ENCODE measurements at places on chromosomes 1 and 21.
A peak's percentile ranks its signal among the peaks of the same experiment; 100 is the strongest.

DNA sequence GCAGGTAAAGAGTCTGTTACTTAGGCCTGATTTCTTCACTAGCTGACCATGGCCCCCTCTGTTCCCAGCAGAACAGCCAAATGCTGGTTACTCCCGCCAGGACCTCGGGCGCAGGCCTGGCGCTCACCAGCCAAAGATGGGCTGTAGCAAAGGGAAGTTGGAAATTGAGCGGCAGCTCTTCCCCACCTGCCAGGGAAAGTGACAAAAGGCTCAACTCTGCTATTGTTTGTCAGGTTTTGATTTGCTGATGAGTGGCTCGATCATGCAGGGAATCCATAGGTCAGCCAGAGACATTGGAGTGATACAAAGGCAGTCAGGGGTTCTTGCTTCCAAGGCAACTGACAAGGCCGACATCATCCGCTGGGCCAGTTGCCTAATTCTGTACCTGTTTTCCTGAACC lies 120.1 kb downstream of the ASTN1 start:
- no peak for DNase-seq

DNA sequence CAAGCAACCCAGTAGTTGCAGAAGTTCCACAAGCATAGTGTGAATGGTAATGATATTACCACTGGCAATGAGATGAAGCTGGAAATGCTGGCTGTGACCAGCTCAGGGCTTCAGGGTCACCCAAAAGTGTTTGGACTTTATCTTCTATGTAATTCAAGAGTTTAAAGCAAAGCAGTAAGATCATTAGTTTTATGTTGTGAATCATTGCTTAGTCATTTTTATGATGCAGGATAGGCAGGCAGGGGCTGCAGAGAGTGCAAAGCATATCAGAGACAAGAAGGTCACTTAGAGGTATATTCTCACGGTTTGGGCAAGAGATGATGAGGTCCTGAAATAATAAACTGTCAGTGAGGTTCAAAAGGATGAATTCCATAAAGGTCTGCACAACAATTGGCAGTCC lies 147.4 kb downstream of the OLFM3 start:
- DNase-seq = no peak

DNA sequence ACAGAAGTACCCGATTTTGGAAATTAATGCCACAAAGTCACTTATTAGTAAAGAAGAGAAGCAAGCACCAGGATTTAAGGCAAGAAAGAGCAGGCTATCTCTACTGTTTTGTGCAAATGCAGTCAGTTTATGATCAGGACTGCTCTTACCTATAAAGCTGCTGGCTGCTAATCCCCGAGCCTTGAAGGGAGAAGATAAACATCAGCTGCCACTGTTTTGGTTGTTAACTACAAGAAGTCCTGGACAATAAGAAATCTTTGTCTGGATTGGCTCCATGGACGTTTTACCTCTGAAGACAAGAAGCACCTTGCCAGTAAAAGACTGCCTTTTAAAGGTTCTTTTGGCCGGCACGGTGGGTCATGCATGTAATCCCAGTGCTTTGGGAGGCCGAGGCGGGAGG lies 21.4 kb downstream of the FRRS1 start:
- DNase-seq = no peak

DNA sequence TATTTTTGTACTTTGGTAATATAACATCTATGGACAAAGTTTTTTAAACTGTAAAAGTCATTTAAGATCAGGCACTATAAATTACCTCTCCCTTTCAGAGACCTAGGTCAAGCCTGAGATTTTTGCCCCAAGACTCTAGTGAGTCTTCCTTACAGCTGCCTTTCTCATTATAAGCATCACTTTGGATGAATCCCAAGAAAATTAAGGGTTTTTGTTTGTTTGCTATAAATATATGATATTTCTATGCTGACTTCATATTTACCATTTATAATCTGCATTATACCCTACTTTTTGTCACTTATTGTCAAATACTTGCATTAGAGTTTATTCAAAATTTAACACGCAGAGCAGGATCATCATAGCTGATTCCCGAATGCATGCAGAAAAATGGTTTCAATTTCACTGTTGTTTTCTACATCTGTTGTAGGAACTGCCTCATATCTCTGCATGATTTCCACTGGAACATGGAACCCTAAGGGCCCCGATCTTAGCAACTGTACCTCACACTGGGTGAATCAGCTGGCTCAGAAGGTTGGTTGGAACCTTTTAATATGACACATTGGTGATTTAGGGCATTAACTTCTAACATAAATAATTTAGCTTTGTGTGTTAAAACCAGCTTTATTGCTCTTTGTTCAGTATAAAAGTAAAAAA lies 150.0 kb downstream of the ADGRL2 start:
- DNase-seq = no peak

DNA sequence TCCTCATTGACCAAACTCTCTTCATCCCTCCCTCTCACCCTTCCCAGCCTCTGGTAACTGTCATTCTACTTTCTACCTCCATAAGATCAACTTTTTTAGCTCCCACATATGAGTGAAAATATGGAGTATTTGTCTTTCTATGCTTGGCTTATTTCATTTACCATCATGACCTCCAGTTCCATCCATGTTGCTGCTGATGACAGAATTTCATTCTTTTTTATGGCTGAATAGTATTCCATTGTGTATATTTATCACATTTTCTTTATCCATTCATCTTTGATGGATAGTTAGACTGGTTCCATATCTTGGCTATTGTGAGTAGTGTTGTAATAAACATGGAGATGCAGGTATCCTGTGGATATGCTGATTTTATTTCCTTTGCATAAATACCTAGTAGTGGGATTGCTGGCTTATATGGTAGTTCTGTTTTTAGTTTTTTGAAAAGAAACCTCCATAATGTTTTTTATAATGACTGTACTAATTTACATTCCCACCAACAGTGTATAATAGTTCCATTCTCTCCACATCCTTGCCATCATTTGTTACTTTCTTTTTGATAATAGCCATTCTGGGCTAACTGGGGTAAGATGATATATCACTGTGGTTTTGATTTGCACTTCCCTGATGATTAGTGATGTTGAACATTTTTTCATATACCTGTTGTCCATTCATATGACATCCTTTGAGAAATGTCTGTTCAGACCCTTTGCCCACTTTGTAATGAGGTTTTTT lies 35.7 kb downstream of the IARS2 start:
- DNase-seq = no peak

DNA sequence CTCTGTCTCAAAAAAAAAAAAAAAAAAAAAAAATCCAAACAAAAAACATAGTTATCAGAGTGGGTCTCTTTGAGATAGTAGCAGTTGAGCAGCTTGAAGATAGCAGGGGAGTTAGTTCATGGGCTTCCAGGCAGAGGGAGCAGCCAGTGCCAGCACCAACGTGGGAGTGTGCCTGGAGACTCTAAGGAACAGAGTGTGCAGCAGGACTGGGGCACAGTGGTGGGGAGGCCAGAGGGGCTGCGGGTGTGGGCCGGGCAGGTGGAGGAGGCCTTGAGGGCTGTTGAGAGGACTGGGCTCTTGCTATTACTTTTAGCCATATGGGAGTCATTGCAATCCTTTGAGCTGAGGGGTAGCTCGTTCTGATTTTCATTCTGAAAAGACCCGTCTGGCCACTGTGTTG lies 63.8 kb downstream of the RYR2 start:
- DNase-seq = no peak

GRCh38 chr1:156308078-156308477 lies 9.0 kb upstream of the VHLL start:
- no peak for DNase-seq

- no peak for DNase-seq
Measured at GRCh38 chr1:1540090-1540817, at the start of gene TMEM240. TMEM240 (minus strand) TSS chr1:1540624; CDS start chr1:1540346, 278 bp downstream.

DNA sequence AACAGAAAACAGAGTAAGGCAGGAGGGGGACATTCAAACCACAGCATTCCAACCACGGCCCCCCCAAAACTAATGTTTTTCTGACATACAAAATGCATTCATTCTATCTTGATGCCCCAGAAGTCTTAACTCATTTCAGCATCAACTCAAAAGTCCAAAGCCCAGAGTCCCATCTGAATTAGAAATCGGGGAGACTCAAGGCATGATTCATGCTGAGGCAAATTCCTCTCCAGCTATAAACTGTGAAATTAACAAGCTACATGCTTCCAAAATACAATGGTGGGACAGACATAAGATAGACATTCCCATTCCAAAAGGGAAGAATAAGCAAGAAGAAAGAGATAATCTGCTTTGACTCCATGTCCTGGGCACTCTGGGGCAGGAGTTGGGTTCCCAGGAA lies 73.9 kb downstream of the KCNJ15 start:
- no peak for DNase-seq

GRCh38 chr1:229105109-229105508 lies 165.8 kb upstream of the RAB4A start:
- no peak for DNase-seq

DNA sequence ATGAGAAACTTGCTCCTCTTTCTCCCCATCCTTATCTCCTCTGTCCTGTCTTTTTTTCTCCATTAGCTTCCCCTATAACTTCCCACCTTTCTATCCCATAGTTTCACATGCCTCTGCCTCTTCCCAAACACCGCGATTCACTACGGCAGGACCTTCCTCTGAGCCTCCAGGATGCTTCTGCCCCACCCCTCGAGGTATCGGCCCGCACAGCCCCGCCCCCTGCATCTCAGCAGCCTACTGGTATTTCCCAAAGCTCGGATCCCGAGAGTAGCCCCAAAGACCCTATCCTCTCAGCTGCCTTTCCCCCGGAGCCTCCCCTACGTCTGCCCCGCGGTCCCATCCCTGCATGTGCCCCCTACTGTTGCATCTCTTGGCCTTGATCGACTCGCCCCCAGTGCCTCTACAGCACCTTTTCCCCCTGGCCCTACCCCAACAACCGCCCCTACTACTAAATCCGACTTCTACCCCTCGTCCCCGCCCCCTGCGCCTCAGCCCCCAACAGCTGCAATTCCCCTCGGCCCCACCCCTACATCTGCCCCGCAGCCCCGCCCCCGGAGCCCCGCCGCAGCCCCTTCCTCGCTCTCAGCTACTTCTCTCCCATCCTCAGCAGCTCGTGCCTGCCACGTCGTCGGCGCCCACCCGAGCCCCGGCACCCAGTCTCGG lies 512 bp downstream of the PIAS3 start:
- peak; percentile 37 for DNase-seq

DNA sequence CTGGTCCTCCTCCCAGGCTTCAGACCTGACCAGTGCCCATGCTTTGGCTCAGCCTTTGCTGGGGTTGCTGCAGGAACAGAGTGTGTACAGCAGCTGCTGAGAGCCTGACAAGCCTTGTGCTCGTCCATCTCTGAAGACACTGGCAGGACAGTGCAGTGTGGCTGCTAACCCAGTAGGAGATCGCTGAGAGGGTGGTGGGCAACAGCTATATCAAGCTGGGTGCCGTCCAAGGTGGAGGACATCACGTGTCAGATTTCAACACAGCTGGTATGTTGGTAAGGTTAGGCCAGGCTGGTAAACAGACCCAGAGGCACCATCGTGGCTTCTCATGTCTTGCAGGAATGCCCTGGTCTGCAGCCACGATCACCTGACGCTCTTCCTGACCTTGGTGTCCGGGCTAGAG lies 17.9 kb upstream of the SLC25A34 start:
- no peak for DNase-seq

- DNase-seq = no peak
Measured at GRCh38 chr1:176656257-176656995, 193.5 kb downstream of the PAPPA2 start.

DNA sequence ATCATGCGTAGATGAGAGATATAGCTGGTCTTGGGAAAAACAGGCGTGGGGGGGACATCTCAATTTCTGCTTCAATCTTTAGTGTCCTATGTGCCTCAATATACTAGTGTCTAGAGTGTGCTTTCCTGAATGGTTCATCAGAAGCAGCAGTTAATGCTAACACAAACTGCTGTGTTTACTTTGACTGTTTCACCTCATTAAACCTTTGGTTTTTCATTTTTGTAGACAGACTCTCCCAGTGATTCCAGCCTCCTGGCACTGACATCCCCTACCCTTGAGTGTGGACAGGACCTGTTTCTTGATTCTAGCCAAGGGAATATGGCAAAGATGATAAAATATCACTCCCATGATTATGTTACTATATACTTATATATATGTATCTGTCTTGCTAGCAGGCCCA lies 37.6 kb downstream of the ZYG11A start:
- DNase-seq = no peak

GRCh38 chr1:6700853-6701436 lies 671 bp downstream of the DNAJC11 start:
- peak; percentile 7 for DNase-seq

- no peak for DNase-seq
Measured at GRCh38 chr1:114094363-114094634, 59.4 kb downstream of the SYT6 start.

GRCh38 chr1:14625572-14625971 lies 27.1 kb downstream of the KAZN start:
- no peak for DNase-seq

DNA sequence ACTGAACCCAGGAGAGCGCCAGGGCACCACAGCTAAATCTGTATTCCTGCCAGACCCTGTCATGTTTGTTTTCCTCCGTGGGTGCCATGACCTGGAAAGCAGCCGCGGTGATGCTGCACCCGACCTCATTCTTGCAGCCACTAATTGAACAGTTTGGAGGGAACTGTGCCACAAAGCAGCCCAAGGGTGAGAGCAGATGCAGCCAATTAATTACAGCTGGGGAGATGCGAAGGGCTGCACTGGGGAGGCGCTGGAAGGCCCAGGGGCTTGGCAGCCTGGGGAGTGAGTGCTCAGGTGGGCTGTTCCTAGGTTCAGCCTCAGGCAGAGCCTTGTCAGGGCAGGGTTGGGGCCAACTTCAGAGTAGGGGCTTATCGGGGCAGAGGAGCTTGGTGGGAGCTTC lies 158.4 kb upstream of the CD34 start:
- DNase-seq = no peak

DNA sequence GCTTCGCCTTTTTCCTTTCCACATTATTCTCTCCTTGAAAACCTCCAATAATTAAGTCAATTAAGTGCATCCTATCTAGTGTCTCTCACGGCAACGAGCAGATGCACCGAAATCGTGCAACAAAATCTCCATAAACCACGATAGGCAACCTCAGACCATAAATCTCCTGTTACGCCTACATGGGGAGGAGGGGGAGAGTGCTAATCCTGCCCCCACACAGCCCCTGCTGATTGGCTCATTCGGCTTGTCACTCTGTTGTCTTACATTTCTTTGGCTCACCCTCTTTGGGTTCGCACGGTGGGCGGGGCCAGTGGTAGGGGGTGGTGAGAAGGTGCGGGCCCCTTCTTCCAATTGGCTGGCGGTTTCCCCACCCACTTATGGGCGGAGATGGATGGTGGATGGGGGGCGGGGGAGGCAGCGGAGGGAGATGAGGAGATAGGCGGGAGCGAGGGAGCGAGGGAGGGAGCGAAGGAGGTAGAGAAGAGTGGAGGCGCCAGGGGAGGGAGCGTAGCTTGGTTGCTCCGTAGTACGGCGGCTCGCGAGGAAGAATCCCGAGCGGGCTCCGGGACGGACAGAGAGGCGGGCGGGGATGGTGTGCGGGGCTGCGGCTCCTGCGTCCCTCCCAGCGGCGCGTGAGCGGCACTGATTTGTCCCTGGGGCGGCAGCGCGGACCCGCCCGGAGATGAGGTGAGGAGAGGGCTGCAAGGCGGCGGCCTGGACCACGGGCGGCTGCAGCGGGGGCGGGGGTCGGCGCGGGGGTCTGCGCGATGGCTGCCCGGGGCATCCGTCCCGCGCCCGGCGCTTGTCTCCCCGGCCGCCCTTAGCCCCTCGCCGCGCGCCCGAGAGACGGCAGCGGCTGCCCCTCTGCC lies at the start of gene ITSN1:
TSS of gene ITSN1 (plus strand) at position 475 of the 869 bp plus-strand sequence. CDS start 76,328 bp downstream, outside the sequence.
- DNase-seq = peak; percentile 99
